Activated CD4-positive, alpha-beta memory T cell treated with anti-CD3 and anti-CD28 coated beads for 36 hours (primary cell): ENCODE measurements at places on chromosomes 6 and 20.

DNA sequence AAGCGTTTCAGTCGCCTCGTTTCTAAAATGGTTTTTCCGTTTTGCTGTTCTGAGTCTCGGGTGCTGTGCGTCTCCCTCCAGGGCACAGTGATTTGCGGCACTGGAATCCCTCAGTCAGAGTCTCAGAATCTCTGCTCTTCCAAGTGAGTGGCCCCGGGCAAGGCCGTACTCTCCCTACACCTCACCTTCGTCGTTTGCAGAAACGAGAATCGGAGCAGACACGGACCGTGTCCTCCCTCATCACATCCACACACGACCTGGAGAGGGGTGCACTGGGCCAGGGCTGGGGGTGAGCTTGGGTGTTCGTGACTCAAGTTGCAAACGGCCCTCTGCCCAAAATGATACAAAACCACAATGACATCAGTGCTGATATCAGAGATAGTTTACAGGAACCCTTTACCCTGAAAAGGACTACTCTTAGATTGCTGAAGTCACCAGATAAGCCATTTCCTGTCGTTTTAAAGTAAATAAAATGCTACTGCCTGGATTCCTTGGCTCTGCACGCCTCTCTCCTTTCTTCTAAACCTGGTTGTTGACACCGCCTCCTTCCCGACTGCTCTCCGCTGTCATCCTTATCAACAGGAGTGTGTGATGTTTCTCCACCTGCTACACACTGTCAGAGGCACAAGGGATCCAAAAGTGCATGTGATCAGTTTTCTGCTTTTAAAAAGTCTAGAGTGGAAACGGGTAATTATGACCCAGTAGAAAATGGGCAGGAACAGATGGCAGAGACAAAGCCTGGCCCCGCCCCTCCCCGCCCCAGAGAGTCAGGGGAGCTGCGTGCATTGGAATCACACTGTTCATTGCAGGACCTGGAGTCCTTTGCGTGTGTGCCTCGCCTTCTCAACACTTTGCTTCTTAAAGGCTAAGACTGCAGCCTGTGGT, 38.4 kb downstream of the KIF25 start:
- DNase-seq: peak; percentile 19

DNA sequence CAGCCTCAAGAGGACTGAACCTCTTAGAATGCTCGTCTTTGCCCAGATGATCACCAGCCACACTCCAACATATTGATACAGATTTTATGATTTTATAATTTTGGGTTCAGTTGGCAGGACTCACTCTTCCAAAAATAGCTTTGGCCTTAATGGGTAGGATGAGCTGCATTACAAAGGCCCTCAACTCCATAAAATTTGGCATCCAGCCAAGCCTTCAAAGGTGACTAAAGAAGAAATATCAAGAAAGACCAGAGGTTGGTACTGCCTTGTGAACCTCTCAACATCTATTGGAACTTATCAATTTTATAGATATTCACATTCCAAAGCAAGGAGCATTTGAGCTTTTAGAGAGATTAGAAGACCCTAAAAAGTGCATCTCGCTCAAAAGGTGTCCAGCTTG, 48.4 kb upstream of the SNAP25 start:
- DNase-seq: no peak

DNA sequence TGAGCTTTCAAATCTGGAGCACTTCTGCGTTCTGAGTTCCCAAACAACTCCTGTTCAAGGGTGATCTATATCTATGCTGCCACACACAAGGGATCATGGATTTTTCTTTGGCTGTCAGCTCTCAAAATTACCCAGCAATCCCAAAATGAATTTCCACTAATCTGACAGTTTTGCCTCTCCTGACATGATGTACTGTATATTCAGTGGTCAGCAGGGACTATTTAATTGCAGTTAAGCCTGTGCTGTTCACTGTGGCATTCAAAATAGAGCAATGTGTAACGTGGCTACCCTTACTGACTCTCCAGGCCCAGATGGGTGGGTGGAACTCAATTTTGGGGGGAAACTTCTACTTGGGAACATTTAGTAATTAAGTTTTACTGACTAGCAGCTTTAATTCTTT, 283.8 kb upstream of the TSHZ2 start:
- no peak for DNase-seq

DNA sequence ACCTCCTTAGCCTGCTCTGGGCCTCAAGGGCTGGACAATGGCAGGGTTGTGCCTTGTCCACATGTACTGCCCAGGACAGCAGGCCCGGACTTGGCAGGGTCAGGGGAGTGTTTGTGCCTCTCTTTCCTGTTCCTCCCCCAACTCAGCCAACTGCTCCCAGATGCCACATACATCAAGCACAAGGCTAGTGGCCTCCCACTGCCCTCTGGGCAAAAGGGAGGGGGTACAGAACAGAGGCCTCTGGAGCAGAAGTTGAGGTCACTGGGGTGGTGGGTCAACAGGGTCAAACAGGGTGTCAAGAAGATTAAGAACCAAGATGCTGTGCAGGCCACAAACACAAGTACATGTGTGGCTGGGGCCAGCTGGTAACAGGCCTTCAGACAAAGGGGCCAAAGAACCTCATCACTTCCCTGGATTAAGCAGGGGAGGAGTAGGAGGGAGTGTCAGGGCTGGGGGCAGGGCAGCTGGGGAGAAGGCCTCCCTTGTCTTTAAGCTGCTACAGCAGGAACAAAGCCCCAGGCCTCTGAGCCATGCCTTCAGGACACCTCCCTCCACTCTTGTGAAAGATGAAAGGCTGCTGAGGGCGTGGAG, 36.0 kb downstream of the KCNK5 start:
- no peak for DNase-seq

DNA sequence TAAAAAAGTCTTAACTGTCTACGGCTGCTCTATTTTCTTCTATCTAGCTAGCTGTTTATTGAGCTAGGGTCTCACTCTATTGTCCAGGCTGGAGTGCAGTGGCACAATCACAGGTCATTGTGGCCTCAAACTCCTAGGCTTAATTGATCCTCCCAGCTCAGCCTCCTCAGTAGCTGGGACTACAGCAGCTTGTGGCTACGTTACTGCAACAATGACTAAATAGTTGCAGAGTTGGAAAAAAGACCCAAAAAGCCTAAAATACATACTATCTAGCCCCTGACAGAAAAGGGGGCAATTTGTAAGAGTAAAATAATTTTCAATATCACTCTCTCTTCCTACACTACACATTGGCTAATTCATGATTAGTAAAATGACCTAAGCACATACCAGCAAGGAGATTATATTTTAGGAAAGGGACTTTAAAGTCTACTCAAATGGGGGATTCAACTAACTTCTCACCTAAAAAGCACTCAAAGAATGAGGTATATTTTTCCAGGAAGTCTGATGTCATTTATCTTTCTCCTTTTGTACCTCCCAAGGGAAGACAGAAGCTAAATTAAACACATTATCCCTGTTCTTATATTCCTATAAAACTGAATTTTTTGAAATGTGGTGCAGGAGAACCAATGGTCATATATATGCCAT, 82.8 kb downstream of the ZMYND8 start:
- no peak for DNase-seq

DNA sequence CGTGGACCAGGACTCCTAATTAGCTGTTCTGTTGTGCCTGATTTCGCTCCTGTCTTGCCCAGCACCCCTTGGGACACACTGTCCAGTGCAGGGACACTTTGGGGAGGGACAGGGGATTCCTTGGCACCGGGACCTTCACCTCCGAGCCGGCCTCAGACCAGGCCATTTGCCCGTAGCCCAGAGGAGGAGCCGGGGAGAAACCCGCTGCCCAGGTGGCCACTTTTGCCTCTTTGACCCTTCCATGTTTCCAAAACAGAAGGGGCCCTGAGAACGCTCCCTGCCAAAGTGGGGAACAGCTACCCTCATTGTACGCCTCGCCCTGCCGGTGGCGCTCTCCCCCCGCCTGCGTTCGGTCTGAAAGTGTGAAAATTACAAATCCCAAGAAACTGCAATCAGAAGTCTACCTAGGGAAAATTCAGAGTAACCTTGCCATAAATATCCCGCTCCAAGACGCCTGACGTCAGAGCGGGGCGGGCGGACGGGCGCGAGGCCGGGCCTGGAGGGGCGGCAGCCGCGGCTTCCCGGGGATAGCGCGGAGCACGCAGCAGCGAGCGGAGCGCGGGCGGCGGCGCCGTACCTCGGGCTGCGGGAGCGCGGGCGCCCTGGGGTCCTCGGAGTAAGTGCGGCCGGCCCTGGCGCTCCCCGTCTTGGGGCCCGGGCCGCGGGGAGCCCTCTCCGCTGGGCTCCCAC, at the start of gene DAAM2:
DAAM2 (plus strand) TSS at position 527 of the 690 bp plus-strand sequence. CDS start 63,927 bp downstream, outside the sequence.
- no peak for DNase-seq
